ENCODE measurements at places on chromosomes 3 and 15.
A peak's percentile ranks its signal among the peaks of the same experiment; 100 is the strongest.

- no peak for DNase-seq
Measured at GRCh38 chr3:101685870-101686307, 629 bp downstream of the RPL24 start.

- DNase-seq: no peak
Measured at GRCh38 chr3:125436921-125437320, 61.8 kb upstream of the ZNF148 start.

DNA sequence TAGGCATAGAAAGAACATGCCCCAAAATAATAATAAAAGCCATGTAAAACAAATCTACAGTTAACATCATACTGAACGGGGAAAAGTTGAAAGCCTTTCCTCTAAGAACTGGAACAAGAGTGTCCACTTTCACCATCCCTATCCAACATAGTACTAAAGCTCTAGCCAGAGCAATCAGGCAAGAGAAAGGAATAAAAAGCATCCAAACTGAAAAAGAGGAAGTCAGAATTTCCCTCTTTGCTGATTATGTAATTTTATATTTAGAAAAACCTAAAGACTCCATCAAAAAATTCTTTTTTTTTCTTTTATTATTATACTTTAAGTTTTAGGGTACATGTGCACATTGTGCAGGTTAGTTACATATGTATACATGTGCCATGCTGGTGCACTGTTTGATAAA is 661.6 kb upstream of the CBLB start:
- no peak for DNase-seq

DNA sequence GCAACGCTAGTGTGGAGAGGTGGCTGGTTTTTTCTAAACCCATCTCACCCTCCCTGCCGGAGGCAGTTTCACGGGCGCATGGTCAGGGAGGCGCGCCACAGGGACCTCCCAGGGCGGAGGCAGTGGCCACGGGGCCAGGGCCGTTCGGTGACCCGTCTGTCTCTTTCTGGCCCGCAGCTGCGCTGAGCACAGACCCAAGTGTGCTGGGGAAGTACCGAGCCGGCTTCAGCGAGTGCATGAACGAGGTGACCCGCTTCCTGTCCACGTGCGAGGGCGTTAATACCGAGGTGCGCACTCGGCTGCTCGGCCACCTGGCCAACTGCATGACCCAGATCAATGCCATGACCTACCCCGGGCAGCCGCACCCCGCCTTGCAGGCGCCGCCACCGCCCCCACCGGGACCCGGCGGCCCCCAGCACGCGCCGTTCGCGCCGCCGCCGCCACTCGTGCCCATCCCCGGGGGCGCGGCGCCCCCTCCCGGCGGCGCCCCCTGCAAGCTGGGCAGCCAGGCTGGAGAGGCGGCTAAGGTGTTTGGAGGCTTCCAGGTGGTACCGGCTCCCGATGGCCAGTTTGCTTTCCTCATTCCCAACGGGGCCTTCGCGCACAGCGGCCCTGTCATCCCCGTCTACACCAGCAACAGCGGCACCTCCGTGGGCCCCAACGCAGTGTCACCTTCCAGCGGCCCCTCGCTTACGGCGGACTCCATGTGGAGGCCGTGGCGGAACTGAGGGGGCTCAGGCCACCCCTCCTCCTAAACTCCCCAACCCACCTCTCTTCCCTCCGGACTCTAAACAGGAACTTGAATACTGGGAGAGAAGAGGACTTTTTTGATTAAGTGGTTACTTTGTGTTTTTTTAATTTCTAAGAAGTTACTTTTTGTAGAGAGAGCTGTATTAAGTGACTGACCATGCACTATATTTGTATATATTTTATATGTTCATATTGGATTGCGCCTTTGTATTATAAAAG is 1.8 kb downstream of the HES1 start:
- DNase-seq: peak; percentile 42

GRCh38 chr3:42667096-42667522 is 13.6 kb downstream of the ZBTB47 start:
- no peak for DNase-seq

DNA sequence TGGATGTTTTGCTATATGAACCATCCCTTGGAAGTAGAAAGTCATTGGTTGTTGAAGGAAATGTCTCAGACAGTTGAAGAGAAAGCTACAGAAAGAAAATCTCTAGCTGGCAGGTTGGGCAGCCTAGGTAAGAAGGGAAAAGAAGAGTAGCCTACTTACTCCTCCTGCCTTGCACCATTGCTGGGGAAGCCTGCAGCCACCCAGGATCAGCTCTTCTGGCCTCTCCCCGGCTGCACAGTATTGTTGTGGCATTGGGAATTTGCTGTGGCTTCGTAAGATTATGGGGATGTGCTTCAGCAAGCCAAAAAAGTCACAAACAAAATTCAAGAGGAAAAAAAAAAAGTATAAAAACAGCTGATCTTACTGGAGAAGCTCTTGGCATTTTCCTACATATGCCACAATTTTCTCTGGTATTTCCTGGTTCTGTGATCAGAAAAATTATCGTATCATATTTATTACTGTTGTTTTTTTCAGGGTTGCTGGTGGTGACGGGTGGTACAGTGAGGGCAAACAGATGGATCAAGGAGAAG is 154.2 kb downstream of the TIGIT start:
- DNase-seq: no peak

- no peak for DNase-seq
Measured at GRCh38 chr15:58037723-58038301, 27.7 kb downstream of the ALDH1A2 start.

- no peak for DNase-seq
Measured at GRCh38 chr3:23938688-23939087, 6.4 kb upstream of the NR1D2 start.

DNA sequence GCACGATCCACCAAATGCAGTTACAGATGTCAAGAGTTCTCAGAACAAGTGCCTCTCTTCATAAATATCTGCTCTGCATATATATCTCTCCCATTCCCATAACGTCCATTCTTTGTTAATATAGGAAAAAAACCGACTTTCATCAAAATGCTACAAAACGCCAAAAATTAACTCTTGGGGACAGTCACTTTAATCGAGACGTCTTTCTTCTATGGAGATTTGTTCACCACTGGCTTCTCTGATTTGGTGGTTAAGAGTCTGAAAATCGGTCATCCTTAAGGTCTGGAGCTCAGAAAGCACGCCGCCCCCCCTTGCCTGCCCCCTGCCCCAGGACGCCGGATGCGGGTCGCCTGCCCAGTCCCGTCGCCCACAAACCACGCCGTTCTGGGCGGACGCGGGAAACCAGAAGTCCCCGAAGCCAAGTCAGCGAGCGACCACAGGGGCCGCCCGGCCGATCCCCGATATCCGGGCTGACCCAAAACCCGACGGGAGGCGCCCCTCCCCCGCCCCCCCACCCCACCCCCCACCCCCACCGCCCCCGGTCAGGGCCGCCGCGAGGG is 252.7 kb downstream of the TJP1 start:
- no peak for DNase-seq

- no peak for DNase-seq
Measured at GRCh38 chr3:50102558-50102957, 13.8 kb downstream of the RBM5 start.

- no peak for DNase-seq
Measured at GRCh38 chr3:119340446-119340845, 46.3 kb downstream of the ARHGAP31 start.

- no peak for DNase-seq
Measured at GRCh38 chr15:78730955-78731354, 80.3 kb downstream of the ADAMTS7 start.

DNA sequence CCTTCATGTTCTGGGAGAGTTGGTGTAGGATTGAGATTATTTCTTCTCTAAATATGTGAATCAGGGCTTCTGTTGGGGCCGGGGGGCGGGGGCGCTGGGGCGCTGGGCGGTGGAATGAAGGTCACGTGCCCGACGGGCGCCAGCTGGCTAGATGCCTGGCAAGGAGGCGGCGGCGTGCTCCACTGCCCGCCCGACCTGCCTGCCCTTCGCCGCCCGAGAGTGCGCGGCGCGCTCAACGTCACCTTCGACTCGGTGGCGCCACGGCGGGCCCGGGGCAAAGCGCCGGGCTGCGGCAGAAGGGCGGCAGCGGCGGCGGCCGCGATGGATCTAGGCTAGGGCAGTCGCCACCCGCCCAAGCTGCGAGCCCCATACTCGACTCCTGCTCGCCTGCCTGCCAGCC is 47.0 kb upstream of the LHFPL4 start:
- no peak for DNase-seq

GRCh38 chr15:90789462-90789861 is 72.3 kb downstream of the BLM start:
- no peak for DNase-seq
